ENCODE measurements at places on chromosomes 7 and 10.

- DNase-seq, result no peak
Observed at GRCh38 chr7:12244694-12245093, 33.6 kb downstream of the TMEM106B start.

DNA sequence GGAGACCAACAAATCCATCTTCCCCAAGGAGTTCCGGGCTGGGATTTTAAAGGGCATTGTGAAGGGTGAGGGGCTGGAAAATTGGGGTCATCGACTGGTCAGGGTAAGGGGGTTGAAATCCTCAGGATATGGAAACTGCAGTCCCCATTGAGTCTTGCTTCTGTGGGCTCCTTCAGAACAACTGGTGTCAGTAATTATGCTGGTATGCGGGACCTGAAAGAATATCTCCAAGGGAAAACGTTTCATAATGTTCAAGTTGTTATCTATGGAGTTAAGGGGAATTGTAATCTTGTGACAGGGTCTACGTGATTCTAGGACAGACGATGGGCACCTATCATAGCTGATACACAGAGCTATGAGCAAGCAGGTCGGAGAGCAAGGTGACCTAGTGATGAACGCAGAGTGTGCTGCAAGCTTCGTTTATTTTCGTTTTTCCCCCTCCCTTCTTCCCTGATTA, 494 bp upstream of the RHBDD2 start:
- DNase-seq, result no peak

GRCh38 chr7:1065585-1066241, 21.4 kb downstream of the GPR146 start:
- DNase-seq, result peak; percentile 65

DNA sequence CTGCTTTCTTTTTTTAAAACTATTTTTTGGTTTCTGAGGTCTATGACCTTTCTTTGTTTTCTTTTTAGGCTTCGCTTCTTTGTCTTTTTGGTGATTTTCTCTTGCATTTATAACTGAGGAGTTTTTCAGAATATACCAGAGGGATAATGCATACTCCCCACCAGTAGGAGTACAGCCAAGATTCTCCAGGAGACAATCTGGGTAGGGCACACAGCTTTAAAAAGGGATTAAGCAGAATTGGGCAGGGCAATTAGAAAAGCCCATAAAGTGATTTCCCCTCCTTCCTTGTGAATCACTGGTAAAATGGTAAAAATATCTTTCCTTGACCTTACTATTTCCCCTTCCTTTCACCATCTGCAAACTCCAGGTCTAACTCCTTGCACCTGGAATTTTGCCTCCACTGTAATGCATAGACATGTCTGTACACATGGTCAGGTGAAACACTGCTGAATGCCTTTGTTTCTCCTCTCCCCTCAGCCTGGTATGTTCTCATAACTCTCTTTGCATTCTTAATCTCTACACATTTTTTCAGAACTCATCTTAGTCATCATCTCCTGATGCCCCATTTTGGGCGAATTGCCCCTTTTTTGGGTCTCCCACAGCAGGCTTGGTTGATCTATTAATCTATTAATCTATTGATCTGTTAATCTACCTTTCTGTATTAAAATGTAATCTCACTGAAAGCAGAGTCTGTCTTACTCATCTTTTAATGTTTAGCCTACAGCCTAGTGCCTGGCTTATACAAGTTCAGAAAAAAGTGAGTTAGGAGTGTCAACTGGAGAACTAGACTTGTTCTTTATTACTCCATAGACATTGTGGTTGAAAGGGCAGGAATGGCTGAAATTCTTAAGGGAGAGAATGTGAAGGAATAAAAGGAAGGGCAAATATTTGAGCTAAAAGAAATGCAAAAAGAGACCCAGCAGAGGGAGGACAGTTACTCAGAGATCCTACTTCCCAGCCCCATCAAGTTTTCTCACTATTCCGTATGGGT, 64.6 kb downstream of the MDFIC start:
- no peak for DNase-seq

DNA sequence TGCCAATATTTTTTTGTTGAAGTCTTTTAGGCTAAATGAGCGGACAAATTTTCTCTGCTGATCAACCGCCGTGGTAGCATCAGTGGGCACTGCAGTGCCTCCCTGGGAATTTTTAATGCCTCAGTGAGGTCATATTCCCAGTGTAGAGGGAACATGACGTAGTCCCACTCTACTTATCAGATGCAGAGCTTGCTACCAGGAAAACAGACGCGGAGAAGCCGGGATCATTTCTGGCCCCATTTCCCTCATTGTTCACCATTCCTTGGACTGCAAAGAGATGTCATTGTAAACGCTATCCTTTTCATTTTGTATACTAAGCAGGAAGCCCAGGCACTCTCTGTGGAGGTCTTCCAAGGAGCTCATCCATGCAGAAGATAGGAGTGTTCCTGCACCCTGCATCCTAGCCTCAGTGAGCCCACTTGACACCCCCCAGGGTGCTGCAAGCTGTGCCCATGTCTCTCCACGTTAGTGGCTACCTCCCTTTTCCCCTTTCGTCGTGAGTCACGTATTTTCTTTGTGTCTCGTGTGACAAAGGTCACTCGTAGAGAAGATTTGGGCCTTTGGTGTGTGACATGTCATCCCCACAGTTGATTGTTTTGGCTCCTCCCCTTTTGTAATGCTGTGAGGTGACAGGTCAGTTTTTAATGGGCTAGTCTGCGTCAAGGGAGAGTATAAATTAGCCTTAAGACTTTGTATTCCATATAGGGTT, 145.5 kb downstream of the TCF7L2 start:
- no peak for DNase-seq

GRCh38 chr7:26891400-26892350, 27.3 kb upstream of the SKAP2 start:
- DNase-seq, result no peak

- no peak for DNase-seq
Observed at GRCh38 chr10:127161482-127161881, 34.9 kb downstream of the INSYN2A start.

DNA sequence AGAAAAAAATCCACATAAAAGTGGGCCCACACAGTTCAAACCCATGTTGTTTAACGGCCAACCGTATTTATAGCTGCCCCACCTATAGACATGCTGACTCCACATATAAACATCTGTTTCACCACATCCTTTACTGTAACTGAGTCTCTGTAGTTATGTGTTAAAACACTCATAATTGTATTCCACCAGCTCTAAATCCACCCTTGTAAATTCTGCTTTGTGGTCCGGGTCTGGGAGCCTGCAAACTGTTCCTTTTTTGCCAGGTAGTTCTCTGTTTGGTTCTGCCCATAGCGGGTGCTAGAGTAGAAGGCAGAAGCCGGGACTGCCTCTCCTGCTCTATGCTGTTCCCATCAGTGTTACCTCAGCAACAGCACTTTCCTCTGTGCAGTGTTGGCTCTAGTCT, 20.2 kb upstream of the FHIP2A start:
- DNase-seq, result no peak

DNA sequence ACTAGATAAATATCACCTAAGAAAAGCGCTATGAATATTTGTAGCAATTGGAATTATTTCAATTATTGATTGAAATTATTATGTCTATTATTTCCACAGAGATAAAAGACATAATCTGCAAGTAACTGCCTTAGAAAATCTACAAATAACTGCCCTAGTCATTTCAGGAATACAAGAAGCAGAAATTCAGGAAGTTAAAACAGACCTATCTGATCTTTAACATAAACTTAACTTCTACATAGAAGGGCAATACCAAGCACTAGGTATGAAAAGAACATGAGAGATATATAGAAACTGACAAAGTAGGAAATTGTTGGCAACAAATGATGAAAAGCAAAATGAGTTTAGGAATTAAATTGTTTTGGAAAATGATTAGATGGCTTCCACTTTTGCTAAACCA, 31.8 kb upstream of the AKR1B10 start:
- no peak for DNase-seq

- no peak for DNase-seq
Observed at GRCh38 chr10:26361351-26361750, 76.8 kb upstream of the APBB1IP start.

DNA sequence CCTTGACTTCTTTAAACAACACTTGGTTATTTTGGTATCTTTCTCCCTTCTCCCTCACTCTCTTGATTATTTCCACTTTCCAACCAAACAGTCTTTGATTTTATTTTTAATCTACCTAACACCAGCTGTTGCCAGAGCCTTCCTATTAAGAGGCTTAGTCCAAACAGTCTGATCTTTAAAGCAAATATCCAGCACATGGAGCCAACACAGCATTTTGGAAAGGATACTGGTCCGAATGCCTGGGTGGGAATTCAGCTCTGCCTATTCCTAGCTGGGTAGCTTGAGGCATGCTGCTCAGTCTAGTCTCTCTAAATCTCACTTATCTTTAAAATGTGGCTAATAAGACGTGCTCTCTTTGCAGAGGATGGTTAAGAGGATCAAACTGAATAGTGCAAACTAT, 129.3 kb downstream of the NRCAM start:
- DNase-seq, result no peak

- DNase-seq, result no peak
Observed at GRCh38 chr7:14761510-14762296, 140.8 kb downstream of the DGKB start.

DNA sequence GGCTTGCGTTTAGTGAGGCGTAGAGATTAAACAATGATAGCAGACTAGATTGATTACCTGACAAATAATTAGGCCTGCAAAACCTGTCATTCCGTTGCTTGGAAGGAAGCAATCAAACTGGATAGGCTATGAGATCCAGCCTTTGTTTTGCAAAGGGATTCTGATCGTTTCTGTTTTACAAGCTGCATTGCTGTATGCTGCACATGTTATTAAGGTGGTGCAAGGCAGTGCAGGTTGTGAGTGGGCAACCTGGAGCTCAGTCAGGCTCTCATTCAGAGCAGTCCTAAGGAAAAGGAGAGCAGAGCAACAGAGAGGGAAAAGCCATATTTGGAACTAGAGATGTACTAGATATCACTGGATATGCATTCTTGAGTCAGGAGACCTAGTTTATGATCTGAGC, 6.9 kb upstream of the NOBOX start:
- DNase-seq, result no peak

Measured in stimulated activated CD4-positive, alpha-beta T cell treated with anti-CD3 and anti-CD28 coated beads, Interleukin-15, amount 100 ng/mL, for 1 hour (primary cell).